ENCODE measurements at places on chromosomes 4 and X.
A peak's percentile ranks its signal among the peaks of the same experiment; 100 is the strongest.

- H3K27ac ChIP-seq: no peak overlapping the region
- no peaks in the 10 kb centered on the region for H3K27me3 ChIP-seq
- no peak overlapping the region for H3K4me3 ChIP-seq
Observed at GRCh38 chr4:158863296-158863695, 94.5 kb downstream of the FNIP2 start.

- no peak overlapping the region for H3K27ac ChIP-seq
- H3K4me1 ChIP-seq: no peaks in the 10 kb centered on the region
- H3K4me3 ChIP-seq: no peak overlapping the region
- H3K27me3 ChIP-seq: no peaks in the 10 kb centered on the region
Observed at GRCh38 chrX:38726612-38727011, 74.6 kb upstream of the MID1IP1 start.

DNA sequence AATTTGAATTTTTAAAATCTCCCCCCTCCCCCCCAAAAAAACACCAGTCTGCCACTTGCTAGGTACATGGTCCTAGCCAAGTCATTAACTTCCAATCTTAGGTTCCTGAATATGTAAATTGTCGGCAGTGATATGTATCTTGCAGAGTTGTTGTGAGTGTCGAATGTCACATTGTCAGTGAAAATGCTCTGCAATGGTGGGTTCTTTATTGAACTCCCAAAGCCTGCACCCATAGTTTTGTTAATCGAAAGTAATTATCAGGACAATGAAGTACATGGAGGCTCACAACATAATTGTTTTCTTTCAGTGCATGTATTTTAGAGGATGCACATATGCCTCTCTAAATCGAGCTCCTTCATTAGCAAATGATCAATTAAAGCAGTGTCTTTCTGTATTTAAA is 185.6 kb upstream of the S100G start:
- H3K27ac ChIP-seq: no peak overlapping the region
- H3K4me1 ChIP-seq: no peaks in the 10 kb centered on the region
- H3K36me3 ChIP-seq: no peaks in the 10 kb centered on the region

DNA sequence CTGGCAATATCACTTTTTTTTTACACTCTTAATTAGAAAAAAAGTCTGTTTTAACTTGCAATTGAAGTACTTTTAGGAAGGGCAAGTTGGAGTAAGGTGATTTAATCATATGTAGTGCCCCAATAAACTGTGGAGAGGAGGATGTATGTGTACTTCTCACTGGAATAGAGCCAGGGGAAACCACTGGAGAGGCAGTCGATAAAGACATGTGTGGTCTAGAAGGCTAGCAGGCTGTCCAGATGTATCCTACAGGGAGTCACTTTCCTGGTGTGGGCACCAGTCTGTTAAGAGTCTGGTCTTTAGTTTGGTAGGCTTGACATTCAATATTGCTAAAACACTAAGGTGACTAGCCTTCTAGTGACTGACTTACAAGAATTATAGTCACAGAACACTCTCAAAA is 9.6 kb upstream of the SGMS2 start:
- no peak overlapping the region for H3K4me3 ChIP-seq
- no peak overlapping the region for H3K27ac ChIP-seq
- DNase-seq: no peak
- no peaks in the 10 kb centered on the region for H3K4me1 ChIP-seq
- no peaks in the 10 kb centered on the region for H3K36me3 ChIP-seq

DNA sequence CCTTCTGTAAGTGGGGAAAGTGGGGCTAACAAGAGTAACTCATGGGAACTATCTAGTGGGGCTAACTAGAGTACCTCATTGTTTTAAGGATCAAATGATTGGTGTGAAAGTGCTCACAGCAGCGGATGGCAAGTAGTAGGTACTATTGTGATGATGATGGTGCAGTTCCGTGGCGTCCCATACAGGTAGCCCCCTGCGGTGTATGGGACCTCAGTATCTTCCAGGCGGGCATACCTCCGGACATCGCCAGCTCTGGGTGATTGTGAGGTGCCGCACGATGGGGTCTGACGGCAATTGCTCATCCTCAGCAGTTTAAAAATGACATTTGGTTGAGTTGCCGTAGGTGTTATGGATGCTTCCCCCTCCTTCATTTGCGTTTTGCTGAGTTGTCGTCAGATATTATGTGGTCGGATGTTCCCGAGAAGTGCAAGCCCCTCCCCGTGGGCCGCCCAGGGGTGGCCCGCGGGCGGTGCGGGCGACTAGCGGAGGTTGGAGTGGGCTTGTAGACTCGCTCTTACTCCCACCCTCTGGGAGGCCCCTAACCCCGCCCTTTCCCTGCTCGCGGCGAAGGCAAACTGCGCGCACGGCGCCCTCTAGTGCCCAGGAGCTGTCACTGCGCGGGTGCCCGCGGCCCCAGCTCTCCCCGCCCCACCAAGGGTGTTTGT is 18.3 kb upstream of the GPR101 start:
- no peaks in the 10 kb centered on the region for H3K36me3 ChIP-seq
- H3K4me3 ChIP-seq: peak overlapping the region; percentile 57
- no peaks in the 10 kb centered on the region for H3K27me3 ChIP-seq

DNA sequence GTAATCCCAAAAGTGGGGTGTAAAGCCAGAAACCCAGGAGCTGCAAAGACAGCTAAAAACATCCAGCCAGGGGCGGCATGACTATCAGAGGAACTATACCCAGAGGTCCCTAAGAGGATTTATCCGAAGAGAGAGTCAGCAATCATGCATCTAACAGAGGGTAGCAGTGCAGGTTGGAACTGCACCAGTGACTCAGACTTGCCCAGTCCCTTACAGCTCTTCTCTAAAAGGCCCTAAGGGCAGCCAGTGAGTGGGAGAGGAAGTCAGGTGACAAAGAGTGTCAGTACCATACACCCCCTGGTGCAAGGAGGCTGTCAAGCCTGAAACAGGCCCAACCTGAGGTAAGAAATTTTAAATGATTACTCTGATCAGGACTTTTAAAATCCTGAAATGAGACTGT is 88.1 kb downstream of the CAMK2D start:
- no peak for DNase-seq
- H3K27me3 ChIP-seq: no peaks in the 10 kb centered on the region
- peak overlapping the region; percentile 5 for H3K27ac ChIP-seq
- no peaks in the 10 kb centered on the region for H3K4me1 ChIP-seq

All from ascending aorta (tissue), 2 donors.